Head of caudate nucleus (tissue), 42 donors: ENCODE measurements at places on chromosomes 6 and 20.

- DNase-seq: no peak
These were observed 58.0 kb upstream of the ARHGAP18 start for GRCh38 chr6:129767776-129768485.

- no peak for DNase-seq
These were observed 231.2 kb upstream of the ZFP64 start for GRCh38 chr20:52422574-52423336.

DNA sequence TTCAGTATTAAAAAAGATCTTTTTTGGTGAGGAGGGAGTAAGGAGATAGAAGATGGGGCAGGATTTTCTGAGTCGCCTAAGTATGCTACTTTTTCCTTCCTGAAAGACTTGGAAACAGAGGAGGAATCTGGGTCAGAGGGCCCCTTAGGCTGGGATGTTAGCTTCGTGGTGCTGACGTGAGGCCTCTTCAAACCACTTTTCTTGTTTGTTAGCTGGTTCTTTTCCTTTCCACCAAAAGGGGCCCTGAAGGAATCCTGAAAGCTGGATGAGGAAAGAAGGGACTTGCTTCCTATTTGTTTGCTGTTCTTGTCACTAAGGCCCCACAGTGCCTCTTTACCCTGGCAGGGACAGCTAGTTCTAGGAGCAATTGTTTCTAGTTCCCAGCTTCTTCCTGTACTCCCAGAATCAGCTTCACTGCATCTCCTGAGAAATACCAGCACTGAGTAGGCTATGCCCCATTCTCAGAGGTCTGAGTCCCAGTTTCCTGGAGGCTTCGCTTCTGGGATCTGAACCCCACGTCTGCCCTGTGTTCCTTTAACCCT lies 2.2 kb upstream of the IL20RA start:
- DNase-seq: no peak

- no peak for DNase-seq
These were observed 7.6 kb downstream of the ILRUN start for GRCh38 chr6:34688956-34689355.

DNA sequence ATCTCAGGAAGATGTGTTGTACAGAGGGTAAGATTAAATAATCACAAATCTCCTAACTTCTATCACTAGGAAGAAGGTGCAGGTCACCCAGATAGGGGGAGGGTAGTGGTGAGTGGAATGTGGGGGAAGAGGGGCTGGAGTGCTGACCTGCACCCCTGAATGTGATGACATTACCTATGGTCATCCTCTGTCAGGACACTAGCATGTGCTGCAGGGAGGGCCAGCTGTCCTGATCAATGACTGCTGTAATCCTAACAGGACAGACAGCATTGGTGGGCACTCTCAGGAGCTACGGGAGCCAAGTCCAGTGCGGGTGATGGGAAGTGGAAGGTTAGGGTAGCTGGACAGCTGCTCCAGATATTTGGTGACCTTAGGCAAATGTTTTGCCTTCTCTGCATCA lies 45.2 kb upstream of the CST5 start:
- DNase-seq: no peak

DNA sequence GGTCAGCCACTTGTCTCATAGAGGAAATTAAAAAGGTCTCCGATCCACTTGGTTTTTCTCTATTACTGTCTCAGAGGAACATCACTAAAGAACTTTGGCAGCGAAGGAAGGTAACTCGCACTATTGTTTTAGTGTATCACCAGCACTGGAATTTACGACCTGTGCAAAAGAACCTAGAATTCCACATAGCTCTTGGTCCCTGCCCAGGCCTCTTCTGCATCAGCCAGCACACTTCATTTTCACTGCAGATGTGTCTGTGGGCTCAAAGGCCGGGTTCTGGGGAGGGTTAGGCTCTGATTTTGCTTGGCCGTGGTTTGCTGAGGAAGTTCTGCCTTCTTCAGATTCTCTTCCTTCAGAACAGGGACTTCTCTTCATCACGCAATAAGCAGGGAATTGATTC lies 102.8 kb upstream of the TMEM181 start:
- DNase-seq: no peak

- no peak for DNase-seq
These were observed 3.3 kb upstream of the COL11A2 start for GRCh38 chr6:33195304-33196165.

DNA sequence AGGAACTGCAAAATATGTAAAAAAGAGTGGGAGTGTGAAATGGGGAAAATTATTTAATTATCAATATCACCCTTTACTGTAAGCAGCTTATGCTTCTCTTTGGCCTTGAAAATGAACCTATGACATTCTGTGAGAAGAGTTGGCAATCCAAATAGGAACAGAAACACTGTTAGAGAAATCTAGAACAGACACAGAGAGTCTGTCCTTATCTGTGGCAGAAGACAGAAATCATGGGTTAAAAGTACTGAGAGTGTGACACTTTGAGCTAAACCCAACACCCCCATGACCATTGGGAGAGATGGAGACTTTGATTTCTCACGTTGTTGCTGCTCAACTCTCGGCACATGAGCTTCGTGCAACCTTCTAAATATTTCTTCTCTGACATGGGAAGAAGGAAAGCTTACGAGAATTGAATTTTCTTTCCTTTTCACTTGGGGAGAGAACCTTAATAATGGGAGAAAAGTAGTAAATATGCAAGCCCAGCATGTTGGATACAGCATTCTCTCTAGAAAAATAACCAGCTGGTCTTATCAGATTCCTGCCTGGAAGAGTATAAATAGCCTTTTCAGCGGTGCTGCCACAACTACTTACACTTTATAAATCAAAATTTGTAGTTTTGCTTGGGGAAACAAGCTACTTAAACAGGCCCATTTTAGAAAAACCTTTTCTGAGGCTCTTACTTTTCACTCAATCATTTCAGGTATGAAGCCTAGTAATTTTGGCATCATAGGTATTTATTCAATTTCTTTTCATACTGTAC lies 49.4 kb upstream of the NOX3 start:
- DNase-seq: no peak

DNA sequence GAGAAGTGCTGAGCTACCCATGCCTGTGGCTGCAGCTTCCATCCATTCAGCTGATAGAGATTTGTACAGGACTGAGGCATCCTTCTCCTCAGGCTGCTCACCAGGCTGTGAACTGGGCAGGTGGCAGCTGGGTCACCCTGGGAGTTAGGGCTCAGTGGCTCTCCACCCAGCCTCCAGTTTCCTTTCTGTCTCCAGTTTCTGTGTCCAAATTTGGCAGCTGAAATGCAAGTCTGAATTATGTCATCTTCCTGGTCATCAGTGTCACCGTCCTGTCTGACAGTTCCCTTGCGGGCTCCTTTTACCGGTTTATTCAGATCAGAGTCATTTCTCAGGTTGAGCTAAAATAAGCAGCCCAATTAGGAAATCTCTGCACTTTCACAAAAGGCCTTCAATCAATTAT lies 93.3 kb downstream of the EDN1 start:
- DNase-seq: no peak
